ENCODE measurements at places on chromosomes 1 and 21.

- H3K27me3 ChIP-seq, result peaks cover 7% of the 10 kb centered on the region
- H3K4me1 ChIP-seq, result peaks cover 2% of the 10 kb centered on the region
- H3K36me3 ChIP-seq, result no peaks in the 10 kb centered on the region
- DNase-seq, result no peak
- no peak overlapping the region for H3K27ac ChIP-seq
- no peak overlapping the region for H3K4me3 ChIP-seq
Observed at GRCh38 chr1:117600325-117600943, 5.4 kb upstream of the TENT5C start.

- peaks cover 10% of the 10 kb centered on the region for H3K4me1 ChIP-seq
- no peak overlapping the region for H3K27ac ChIP-seq
- no peaks in the 10 kb centered on the region for H3K36me3 ChIP-seq
- H3K4me3 ChIP-seq, result no peak overlapping the region
- DNase-seq, result no peak
Observed at GRCh38 chr1:180253585-180254495, 23.8 kb downstream of the LHX4 start.

DNA sequence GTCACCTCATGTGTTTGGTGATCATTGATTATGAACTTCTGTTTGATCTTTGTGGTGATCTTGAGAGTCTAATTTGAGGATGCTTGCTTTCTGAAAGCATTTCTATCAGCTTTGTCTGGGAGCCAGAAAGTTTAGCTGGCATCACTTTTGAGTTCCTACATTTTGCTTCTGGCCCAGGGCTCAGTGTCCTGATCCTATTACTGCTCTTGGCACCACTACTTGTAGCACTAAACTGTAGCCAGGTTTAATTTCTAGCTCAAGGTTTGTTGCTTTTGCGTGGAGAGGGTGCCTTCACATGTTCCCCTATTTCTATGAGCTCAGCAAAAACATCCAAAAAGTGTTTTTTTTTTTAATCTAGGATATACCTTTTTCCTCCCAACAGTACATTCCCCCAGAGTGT is 9.3 kb downstream of the TTC3 start:
- H3K4me3 ChIP-seq, result no peak overlapping the region
- no peaks in the 10 kb centered on the region for H3K27me3 ChIP-seq
- no peaks in the 10 kb centered on the region for H3K36me3 ChIP-seq
- no peak overlapping the region for H3K27ac ChIP-seq
- H3K4me1 ChIP-seq, result no peaks in the 10 kb centered on the region
- DNase-seq, result no peak

GRCh38 chr1:211800925-211801607 is 29.5 kb downstream of the LPGAT1 start:
- no peaks in the 10 kb centered on the region for H3K27me3 ChIP-seq
- DNase-seq, result no peak
- no peaks in the 10 kb centered on the region for H3K4me1 ChIP-seq
- H3K36me3 ChIP-seq, result no peaks in the 10 kb centered on the region
- H3K27ac ChIP-seq, result no peak overlapping the region

GRCh38 chr1:109984190-109984455 is 442 bp upstream of the AHCYL1 start:
- no peak for DNase-seq
- H3K4me1 ChIP-seq, result peaks cover 8% of the 10 kb centered on the region
- H3K27me3 ChIP-seq, result no peaks in the 10 kb centered on the region
- H3K4me3 ChIP-seq, result no peak overlapping the region
- no peak overlapping the region for H3K27ac ChIP-seq

- H3K27ac ChIP-seq, result no peak overlapping the region
- no peak overlapping the region for H3K4me3 ChIP-seq
- no peak for DNase-seq
- no peaks in the 10 kb centered on the region for H3K36me3 ChIP-seq
Observed at GRCh38 chr1:67126111-67126746, 8.5 kb downstream of the C1orf141 start.

- H3K27ac ChIP-seq, result no peak overlapping the region
- no peak overlapping the region for H3K4me3 ChIP-seq
- DNase-seq, result peak; percentile 92
- no peaks in the 10 kb centered on the region for H3K4me1 ChIP-seq
- peaks cover 7% of the 10 kb centered on the region for H3K36me3 ChIP-seq
Observed at GRCh38 chr1:20493839-20494608, 8.0 kb upstream of the CAMK2N1 start.

DNA sequence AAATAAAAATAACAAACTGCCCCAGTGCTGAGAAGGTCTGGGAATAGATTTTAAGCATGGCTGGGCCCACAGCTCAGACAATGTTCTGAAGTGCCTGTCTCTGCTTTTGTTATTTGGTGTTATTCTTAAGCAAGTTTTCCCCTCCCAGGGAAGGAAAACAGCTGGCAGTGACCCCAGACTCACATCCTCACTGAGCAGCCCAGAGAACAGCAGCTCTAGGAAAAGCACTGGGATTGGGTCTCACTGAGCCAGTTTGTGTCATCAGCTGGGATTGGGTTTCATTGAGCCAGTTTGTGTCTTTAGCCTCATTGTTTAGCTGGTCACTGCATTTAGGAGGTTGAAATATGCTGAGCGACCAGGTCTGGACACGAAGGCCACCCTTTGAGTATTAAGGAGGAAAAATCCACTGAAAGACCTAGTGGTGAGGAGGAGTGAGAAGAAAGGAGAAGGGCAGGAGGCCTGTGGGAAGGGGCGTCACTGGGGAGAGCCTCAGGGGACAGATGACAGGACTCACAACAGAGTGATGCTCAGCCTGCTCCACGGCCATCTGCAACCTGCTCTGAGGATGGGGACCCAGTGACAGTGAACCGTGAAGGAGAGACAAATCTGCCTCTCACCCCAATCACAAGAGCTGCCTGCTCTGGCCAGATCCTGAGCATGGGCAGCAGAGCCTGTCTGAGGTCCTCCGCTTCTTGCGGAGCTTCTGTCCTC is 103.8 kb downstream of the TOMM20 start:
- H3K27ac ChIP-seq, result no peak overlapping the region
- H3K36me3 ChIP-seq, result no peaks in the 10 kb centered on the region
- no peak overlapping the region for H3K4me3 ChIP-seq
- DNase-seq, result peak; percentile 64

DNA sequence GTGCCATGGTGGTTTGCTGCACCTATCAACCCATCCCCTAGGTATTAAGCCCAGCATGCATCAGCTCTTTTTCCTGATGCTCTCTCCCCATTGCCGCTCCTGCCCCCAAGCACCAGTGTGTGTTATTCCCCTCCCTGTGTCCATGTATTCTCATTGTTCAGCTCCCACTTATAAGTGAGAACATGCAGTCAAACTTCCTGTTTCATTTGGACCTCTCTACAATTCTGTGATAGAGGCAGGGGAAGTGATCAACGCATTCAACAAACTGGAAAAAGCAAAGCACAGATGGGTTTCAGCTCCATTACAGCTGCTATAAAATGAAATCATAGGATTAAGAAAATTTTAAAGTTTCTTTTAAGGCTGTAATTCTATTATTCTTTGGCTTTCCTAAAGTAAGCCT is 23.3 kb upstream of the CD55 start:
- H3K4me1 ChIP-seq, result no peaks in the 10 kb centered on the region
- no peak overlapping the region for H3K4me3 ChIP-seq
- DNase-seq, result no peak
- peak overlapping the region; percentile 53 for H3K27ac ChIP-seq
- H3K27me3 ChIP-seq, result no peaks in the 10 kb centered on the region

DNA sequence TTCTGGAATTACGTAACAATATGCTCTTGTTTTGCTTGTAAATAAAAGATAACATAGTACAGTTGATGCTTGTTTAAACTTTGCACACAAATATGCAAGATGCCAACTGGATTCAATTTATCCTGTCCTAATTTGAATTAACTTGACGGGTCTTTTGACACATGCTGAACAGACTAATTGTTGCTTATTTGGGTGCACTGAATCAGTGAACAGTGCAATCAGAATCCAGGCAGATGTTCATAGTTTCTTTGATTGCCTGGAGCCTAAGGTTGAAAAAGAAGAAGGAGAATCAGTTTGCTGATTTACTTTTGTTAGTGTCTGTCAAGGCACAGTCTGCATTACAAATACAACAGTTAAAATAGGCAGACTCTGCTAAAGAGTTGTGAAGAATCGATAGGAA is 307.9 kb downstream of the COL11A1 start:
- no peaks in the 10 kb centered on the region for H3K36me3 ChIP-seq
- DNase-seq, result no peak
- H3K27me3 ChIP-seq, result no peaks in the 10 kb centered on the region
- H3K4me3 ChIP-seq, result no peak overlapping the region
- no peaks in the 10 kb centered on the region for H3K4me1 ChIP-seq

GRCh38 chr1:235275836-235276235 is 52.1 kb downstream of the ARID4B start:
- no peaks in the 10 kb centered on the region for H3K36me3 ChIP-seq
- H3K4me3 ChIP-seq, result no peak overlapping the region
- H3K27ac ChIP-seq, result no peak overlapping the region
- H3K4me1 ChIP-seq, result no peaks in the 10 kb centered on the region
- DNase-seq, result no peak

- peak overlapping the region; percentile 66 for H3K4me3 ChIP-seq
- H3K4me1 ChIP-seq, result no peaks in the 10 kb centered on the region
- DNase-seq, result no peak
- H3K36me3 ChIP-seq, result no peaks in the 10 kb centered on the region
- no peaks in the 10 kb centered on the region for H3K27me3 ChIP-seq
Observed at GRCh38 chr1:229508823-229509337, 739 bp upstream of the NUP133 start.

GRCh38 chr21:38773099-38774061 is 32.3 kb upstream of the ETS2 start:
- peak; percentile 80 for DNase-seq
- no peaks in the 10 kb centered on the region for H3K36me3 ChIP-seq
- H3K4me1 ChIP-seq, result peaks cover 40% of the 10 kb centered on the region

- no peaks in the 10 kb centered on the region for H3K27me3 ChIP-seq
- H3K4me3 ChIP-seq, result no peak overlapping the region
- DNase-seq, result no peak
- peaks cover 3% of the 10 kb centered on the region for H3K4me1 ChIP-seq
Observed at GRCh38 chr1:14849038-14849437, 250.6 kb downstream of the KAZN start.

- H3K27me3 ChIP-seq, result no peaks in the 10 kb centered on the region
- H3K4me1 ChIP-seq, result peaks cover 1% of the 10 kb centered on the region
- no peak for DNase-seq
- H3K27ac ChIP-seq, result no peak overlapping the region
- no peaks in the 10 kb centered on the region for H3K36me3 ChIP-seq
Observed at GRCh38 chr1:27448982-27449381, 41.0 kb downstream of the WASF2 start.

- H3K27me3 ChIP-seq, result no peaks in the 10 kb centered on the region
- H3K36me3 ChIP-seq, result no peaks in the 10 kb centered on the region
- peak; percentile 17 for DNase-seq
- H3K4me3 ChIP-seq, result no peak overlapping the region
Observed at GRCh38 chr1:118049981-118050380, 120.4 kb downstream of the WDR3 start.

DNA sequence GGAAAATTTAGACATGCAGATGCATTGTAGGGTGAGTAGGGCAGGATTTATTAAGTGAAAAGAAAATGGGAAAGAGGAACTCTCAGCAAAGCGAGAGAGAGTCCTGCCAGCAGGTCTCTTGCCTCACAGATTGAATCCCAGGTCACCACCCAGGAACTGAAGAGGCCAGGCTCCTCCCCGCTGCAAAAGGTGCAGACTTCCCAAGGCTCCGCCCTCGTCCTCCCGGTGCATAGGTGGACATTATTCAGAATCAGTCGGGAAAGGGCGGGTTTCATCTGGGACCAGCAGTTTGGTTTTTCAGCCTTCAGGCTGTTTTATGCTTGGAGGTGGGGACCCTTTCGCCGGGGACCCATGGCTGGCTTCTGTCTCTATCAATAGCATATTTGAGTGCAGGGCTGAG is 41.6 kb upstream of the APP start:
- H3K27ac ChIP-seq, result no peak overlapping the region
- no peak overlapping the region for H3K4me3 ChIP-seq
- H3K27me3 ChIP-seq, result no peaks in the 10 kb centered on the region
- DNase-seq, result no peak
- H3K36me3 ChIP-seq, result no peaks in the 10 kb centered on the region

DNA sequence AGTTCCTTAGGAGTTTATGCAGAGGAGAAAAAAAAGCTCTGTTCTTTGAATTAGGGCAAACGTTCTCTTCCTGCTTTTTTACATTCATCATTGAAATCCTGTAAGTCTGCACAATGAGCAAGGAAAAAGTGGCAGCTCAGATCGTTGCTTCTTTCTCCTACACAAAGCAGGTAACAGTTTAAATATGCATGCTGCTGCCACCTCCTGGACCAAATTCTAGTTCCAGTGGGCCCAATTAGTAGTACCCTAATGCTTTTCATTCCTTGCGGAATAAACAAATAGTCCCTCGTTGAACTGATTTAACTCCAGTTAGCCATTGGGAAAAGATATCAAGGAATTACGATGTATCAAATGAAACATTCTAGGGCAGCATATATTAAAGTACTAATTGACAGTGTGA is 20.1 kb downstream of the YTHDF2 start:
- DNase-seq, result no peak
- peaks cover 31% of the 10 kb centered on the region for H3K4me1 ChIP-seq
- no peaks in the 10 kb centered on the region for H3K27me3 ChIP-seq
- no peak overlapping the region for H3K4me3 ChIP-seq
- H3K36me3 ChIP-seq, result peaks cover 7% of the 10 kb centered on the region
- H3K27ac ChIP-seq, result no peak overlapping the region

DNA sequence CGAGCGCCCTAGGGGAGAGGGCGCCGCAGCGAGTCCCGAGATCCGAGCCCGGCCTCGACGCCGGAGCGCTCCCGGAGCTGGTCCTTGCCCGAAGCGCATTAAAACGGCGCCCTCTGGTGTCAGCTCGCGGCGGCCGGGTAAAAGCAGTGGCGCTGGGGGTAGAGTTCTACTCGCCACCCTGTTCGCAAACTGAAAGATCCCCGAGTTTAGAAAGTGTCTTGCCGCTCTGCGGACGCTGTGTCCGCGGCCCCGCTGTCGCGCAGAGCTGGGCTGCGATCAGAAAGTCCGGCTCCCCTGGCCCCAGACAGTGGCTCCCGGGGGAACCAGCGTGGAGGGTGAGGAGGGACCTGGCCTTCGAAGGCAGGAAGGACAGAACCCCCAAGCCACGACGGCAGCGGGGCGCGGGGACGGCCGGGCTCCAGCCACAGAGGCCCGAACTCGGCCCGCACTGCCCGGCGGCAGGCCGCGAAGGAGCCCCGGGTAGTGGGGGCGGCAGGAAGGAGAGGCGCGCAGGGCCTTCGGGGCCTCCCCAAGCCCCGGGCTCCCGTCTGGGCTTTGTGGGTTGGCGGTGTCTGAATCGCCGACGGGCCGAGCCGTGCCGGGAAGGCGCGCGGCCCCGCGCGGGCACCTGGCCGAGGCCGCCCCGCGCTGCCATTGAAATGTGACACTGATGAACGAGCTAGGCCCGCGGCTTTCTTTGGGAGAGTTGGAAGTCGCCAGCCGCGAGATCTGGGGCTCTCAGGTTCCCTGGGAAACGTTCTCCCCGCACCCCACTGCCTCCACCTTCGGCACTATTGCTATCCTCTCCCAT is 39.1 kb upstream of the NFIA start:
- H3K27ac ChIP-seq, result peak overlapping the region; percentile 17
- H3K36me3 ChIP-seq, result no peaks in the 10 kb centered on the region
- H3K4me1 ChIP-seq, result no peaks in the 10 kb centered on the region
- DNase-seq, result peak; percentile 85
- H3K4me3 ChIP-seq, result peak overlapping the region; percentile 52

- no peak overlapping the region for H3K27ac ChIP-seq
- peaks cover 2% of the 10 kb centered on the region for H3K36me3 ChIP-seq
- DNase-seq, result no peak
- no peaks in the 10 kb centered on the region for H3K27me3 ChIP-seq
Observed at GRCh38 chr1:180652792-180653191, 21.0 kb downstream of the XPR1 start.

Data from lung (tissue), 17 donors.